Activated CD4-positive, alpha-beta T cell treated with anti-CD3 and anti-CD28 coated beads, Interleukin-2, amount 50 U/mL, for 16 hours (primary cell): ENCODE measurements at places on chromosomes 4 and X.

GRCh38 chr4:40856277-40856839 lies 106.6 kb downstream of the NSUN7 start:
- no peak for DNase-seq

DNA sequence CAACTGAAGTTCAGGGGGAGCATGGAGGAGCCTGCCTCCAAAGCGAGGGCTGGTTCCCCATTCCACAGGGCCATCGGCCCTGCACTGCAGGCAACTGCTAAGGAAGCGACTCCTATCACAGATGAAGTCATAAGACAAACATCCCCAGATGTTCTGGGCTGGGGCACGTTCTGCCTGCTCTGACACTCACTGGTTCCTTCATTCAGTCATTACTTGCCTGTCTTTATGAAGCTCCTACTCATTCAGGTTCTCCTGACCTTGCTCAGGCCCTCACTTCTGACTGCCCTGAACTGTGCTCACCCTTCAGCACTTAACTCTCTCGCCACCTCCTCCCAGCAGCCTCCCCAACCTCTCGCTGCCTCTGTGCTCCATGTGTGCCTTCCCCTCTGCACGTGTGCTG lies 2.5 kb upstream of the SLC2A9 start:
- DNase-seq = no peak

DNA sequence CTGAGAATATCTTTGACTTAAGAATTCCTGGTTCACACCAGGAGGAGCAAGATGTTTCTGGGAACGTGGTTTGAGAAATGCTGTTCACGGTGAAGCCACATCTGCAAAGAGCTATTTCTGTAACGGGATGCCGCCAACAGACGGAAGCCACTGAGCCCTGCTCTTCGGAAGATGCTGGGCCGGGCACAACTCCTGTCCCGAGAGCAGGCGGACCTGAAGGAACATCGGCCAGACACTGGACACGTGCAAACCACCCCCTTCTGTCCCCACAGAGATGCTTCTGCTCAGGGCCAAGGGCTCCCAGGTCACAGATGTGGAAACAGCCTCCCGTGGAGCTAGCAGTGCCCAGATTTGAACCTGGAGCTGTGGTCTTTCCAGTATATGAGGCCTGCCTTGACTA lies 24.3 kb downstream of the HMX1 start:
- DNase-seq = no peak

GRCh38 chr4:25146076-25146475 lies 14.2 kb downstream of the SEPSECS start:
- DNase-seq = no peak

GRCh38 chr4:88799900-88800299 lies 102.3 kb upstream of the NAP1L5 start:
- DNase-seq = peak; percentile 58

DNA sequence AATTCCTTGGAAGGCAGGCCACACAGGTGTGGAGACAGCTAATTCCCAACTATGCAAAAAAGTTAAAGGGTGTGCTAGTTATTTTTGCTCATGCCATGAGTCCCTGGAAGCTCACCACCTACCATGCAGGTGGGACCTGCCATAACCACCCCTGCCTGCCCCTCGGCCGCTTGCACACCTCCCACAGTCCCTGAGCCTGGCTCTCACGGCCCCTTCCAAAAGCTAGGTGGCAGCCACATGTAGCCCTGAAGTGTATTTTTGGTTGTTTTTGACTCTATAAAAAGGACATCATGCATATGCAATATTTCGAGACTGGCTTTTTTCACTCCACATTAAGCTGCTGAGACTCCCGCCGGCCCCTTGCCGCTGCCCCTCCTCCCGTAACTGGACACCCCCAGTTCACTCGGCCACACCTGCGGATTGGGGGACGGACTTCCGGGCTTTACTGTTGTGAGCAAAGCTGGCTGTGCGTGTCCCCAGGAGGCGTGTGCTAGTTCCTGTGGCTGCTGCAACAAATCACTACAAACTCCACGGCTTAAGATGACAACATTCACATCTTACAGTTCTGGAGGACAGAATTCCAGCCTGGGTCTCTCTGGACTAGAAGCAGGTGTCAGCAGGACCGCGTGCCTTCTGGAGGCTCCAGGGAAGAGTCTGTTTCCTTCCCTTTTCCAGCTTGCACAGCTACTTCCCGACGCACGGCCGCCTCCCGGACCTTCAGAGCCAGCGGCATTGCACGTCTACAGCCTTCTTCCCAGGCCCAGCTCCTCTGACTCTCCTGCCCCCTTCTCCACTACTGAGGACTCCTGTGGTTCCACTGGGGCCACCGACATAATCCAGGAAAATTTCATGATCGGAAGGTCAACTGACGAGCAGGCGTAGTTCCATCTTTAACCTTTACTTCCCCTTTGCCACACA lies 24.8 kb downstream of the ZFYVE28 start:
- DNase-seq = no peak

GRCh38 chr4:10629394-10629793 lies 55.2 kb downstream of the CLNK start:
- DNase-seq = no peak

- no peak for DNase-seq
These were observed 1.2 kb downstream of the IRS4 start for GRCh38 chrX:108735091-108735678.

DNA sequence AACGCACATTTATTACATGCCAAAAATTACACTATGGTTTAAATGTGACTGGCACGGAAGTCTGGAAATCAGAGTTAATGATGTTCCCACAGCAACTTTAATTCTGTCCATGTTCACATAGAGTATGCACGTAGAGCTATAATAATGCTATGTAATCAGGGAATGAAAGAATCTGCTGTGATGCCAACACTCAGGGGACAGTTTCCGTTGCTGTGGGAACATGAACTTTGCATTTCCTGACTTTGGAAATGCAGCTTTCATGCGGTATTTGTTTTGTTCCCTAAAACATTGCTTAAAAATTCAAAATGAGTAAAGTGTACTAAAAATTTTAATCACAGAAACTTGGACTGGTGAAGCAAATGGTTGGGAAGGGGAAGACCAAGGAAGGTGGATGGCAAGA lies 65.7 kb downstream of the MAGEA1 start:
- DNase-seq = no peak

- no peak for DNase-seq
These were observed 15.1 kb upstream of the CLDN24 start for GRCh38 chr4:183337349-183337748.

GRCh38 chrX:76827672-76828071 lies 400.2 kb downstream of the MAGEE1 start:
- DNase-seq = no peak

GRCh38 chrX:113956936-113957335 lies 627.0 kb upstream of the HTR2C start:
- no peak for DNase-seq

DNA sequence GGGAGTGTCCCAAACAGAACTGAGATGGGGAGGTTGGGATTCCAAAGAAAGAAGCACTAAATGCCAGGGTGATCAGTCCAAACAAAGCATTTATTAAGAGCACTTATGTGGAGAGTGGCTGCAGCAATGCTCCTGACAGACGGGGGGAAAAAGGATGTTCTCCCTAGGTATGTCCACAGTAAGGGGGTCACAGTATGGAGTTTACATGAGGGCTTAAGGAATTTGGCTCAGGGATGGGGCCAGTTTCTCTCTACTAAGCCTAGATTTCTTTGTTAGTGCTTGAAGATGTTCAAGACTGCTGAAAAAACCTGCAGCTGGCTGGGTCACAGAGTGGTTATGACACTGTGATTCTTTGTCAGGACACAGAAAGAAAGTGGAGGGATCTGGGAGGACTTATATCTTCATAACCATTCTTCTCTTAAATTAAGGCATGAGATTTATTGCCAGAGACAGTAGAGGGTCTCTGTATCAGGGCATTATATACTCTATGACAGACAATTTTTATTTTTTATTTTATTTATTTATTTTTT lies 1468.0 kb downstream of the C4orf33 start:
- no peak for DNase-seq

GRCh38 chrX:116284400-116284799 lies 113.9 kb downstream of the AGTR2 start:
- DNase-seq = no peak

- no peak for DNase-seq
These were observed 5.0 kb downstream of the GAR1 start for GRCh38 chr4:109820563-109820962.

DNA sequence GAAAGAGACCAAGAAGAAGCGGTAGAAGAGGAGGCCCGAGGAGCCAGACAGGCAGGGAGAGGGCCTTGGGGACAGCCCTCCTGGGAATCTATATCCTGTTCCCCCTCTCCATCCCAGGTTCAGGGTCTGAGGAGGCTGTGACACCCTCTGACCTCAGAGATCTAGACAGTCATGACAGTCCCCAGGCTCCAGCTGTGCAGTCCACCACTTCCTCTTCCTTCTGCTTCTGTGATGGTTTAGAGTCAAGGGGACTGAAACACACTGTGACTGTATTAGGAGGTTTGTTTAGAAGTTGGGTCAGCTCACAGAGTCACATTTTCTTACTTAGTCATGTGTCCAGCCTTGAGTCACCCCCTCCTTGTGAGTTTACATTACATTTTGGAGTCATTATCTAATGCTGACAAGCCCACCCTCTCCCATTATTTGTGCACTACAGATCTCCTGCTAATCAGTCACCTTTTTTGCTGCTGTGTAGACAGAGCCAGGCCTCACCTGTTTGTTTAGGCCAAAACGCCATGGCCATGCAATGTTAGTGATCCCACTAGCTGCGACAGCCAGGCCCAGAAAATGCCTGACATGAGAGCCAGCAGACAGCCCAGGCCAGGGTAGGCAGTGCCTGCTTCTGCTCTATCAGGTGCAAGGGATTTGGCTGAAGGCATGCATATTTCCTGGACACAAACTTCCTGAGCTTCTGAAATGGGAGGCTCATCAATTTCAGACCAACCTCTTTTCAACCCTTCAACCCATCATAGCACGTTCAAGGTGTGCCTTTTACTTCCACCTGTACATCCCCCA lies 26.0 kb downstream of the MANBA start:
- DNase-seq = peak; percentile 40

GRCh38 chr4:93327346-93327745 lies 501.2 kb upstream of the ATOH1 start:
- DNase-seq = no peak

DNA sequence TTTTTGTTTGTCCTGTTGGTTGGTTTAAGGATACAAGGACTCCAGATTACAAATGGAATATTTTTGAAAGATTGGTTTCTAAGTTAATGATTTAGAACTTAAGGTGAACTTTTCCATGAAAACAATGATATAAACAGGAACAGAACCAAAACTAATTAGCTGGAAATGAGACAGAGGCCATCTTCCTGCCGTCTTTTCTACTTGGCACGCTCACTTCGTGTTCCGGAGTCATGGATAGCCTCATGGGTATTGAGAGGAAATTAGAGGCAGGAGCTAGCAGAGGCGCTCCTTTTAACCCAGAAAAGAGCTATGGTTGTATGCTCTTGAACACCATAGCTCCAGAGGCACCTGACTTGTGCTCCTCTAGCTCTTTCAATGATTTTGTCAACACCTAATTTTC lies 2.4 kb downstream of the FAM241A start:
- DNase-seq = no peak

GRCh38 chr4:21915761-21916160 lies 32.8 kb downstream of the KCNIP4 start:
- no peak for DNase-seq

- no peak for DNase-seq
These were observed 96.7 kb downstream of the PSAPL1 start for GRCh38 chr4:7338059-7338452.

- DNase-seq = no peak
These were observed 15.0 kb upstream of the ELF4 start for GRCh38 chrX:130125091-130125874.

GRCh38 chrX:54413753-54414152 lies 26.5 kb upstream of the TSR2 start:
- DNase-seq = no peak

- no peak for DNase-seq
These were observed 75.0 kb downstream of the MGST2 start for GRCh38 chr4:139740531-139741041.
